ENCODE measurements at places on chromosomes 5 and 9.
A peak's percentile ranks its signal among the peaks of the same experiment; 100 is the strongest.

DNA sequence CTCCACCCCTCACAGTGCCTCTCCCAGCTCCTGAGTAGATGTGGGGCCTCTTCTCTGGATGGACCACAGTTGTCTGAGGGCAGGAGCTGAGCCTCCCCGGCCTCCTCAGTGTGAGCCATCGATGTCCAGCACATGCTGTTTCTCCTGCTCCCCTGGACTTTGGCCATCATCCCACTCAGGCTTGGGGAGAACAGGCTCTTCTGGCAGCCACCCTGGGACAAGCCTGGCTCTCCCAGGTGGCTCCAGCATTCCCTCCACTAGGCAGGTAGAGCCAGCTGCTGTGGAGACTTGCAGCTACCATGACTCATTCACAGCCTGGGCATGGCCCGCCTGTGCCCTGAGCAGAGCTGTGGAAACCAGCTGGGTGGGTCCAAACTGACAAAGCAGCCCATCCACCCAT lies 77.0 kb downstream of the CSNK1A1 start:
- DNase-seq = no peak

GRCh38 chr5:641331-641765 lies 29.2 kb downstream of the CEP72 start:
- no peak for DNase-seq

GRCh38 chr5:139426203-139426885 lies 13.0 kb downstream of the DNAJC18 start:
- DNase-seq = no peak

DNA sequence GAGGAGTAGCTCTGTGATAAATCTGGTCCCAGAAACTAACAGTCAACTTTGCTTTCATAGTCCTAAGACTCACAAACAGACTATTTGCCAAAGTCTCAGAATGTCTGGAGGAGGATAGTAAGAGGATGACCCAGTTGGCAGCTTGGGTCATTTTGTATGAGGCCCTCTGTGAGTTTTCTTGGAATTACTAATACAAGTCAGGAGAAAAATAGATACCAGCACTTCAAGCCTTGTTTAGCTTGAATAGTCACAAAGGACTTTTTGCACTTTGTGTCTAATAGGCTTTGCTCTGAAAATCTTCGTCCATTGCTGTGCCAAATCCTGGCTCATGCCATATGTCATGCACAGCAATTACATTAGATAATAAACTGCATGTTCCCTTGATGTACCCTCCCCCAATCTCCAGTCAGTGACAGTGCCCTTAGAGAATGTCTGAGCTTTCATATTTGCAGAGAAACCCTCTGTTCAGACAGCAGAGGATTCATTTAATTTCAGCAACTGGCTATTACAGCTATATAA lies 612.8 kb downstream of the CSNK1G3 start:
- DNase-seq = no peak

DNA sequence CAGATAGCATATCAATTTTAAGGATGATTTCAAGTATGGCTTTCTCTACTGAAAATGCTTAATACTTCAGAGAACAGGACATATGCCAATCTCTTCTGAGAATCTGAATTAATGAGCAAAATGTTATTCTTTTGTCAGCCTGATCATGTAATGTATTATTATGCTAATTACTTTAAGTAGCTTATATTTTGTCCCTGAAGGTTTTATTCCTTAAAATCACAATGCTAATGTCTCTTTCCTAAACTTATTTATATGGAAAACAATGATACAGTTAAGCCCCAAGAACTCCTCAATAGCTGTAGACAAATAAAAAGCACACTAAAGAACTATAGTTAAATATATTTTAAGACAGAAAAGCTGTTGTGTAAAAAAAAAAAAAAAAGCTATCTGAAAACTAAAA lies 256.9 kb upstream of the PTPRD start:
- DNase-seq = no peak

- DNase-seq = no peak
Observed at GRCh38 chr9:90772386-90772785, 29.2 kb upstream of the SYK start.

GRCh38 chr9:134343637-134344036 lies 17.4 kb downstream of the RXRA start:
- no peak for DNase-seq

- no peak for DNase-seq
Observed at GRCh38 chr5:60352992-60353599, 346.9 kb downstream of the DEPDC1B start.

DNA sequence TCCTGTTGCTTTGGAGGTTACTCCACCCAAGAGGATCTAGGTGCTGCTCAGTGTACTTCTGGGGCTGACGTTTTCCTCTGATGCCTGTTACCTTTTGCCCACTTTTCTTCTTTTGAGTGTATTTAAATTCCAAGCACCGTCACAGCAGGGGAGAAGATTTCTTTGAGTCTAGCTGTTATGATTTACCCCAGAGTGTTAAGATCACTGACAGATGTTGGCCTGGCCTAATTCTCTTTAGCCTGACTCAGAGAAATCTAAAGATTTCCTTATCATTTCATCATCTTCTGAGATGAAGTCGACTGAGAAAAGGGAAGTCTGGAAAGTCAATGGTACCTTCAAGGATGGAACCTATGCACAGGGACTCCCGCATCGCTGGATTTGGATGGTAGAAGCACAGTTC lies 191.5 kb downstream of the FBXL7 start:
- DNase-seq = no peak

DNA sequence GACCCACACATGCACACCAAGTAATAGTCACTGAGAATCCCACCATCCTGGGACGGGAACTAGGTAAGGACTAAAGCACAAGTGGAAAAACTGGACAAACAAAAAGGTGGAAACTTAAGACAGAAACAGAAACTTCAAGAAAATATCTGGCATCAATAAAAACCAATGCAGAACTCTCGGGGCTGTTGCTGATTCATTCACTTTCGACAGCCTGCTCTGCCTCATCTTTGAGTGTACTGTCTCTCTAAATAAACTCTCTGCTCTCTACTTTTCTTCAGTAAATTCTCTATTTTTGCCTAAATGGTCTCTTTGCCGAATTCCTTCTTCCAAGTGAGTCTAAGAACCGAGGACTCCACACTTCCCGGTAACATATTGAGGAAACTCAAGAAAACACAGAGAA lies 116.9 kb downstream of the CDH9 start:
- no peak for DNase-seq

DNA sequence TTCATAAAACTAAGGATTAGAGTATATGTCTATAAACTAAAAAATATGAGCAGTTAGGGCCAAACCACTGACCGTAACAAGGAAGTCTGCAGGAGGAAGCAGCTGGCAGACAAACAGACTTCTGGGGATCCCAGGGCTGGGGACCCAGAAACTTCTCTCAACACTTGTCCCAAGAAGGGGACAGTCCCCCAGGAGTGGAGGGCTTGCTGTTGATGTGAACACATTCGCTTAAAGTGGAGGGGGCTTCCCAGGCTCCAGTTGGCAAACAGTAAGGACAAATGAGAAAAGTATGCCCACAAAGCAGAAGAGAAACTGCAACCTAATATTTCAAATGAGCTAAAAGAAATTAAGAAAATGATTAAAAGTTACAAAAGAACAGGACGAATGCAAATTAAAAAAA lies 83.7 kb downstream of the PDE8B start:
- no peak for DNase-seq

GRCh38 chr5:160105686-160106360 lies 13.4 kb downstream of the PWWP2A start:
- no peak for DNase-seq

DNA sequence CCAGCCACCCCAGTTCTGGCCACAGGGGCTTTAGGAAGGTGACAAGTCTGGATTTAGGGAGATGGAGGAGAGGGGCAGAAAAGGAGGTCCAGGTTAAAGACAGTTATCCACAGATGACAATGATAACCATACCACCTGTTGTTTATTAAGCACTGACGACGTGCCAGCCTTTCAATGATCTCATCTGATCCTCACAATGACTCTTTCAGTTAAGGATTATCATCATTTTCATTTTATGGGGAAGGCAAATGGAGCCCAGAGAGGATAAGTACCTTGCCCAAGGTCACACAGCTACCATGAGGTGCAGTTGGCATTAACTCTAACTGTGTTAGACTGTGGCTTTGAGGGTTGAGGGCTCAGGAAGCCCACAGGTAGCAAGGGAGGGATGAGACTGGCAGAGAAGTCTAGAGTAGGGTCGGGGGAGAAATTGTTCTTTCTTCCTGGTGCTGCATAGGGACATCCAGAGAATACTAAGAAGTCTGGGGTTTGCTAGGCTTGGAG lies 21.5 kb upstream of the JADE2 start:
- no peak for DNase-seq

DNA sequence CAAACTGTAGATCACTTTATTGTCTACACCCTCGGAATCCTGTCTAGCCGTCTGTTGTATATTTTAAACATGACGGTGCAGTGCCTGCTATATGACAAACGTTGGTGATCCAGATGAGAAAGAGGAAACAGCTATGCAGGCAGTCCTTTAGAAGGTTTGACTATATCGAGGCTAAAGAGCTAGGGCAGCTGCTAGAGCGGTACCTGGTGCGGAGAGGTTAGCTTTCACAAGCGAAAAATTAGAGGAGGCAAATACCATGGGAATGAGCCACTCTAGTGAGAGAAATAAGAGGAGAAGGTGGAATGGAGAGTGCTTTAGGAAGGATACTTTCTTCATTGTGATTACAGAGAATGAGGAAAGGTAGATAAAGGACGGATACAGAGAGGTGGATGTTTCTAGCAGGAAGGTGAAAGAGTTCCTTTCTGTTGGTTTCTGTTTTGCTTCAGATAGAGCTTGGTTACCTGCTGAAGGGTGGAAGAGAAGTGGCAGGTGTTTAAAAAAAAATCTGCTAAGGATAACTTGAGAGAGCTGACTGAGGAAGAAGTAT lies 959 bp upstream of the FBXL17 start:
- no peak for DNase-seq

DNA sequence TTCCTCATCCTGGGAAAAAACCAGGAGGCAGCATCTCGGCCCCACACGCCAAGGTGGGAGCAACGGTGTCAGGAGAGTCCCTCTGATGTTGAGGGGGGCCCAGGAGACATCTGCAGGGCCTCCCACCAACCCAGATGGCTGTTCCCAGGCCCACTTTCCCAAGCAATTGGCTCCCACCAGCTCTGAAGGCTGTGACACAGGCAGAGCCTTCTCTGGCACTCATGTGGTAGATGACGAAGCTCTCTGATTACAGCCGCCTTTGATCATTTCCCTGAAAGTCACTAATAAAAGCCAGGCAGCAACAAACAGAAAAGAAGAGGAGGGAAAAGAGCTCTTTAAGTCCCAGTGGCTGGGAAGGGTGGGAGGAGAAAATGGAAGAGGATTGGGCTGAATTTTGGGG lies 226.5 kb downstream of the CDK5RAP2 start:
- DNase-seq = no peak

- no peak for DNase-seq
Observed at GRCh38 chr5:1763548-1763911, 36.1 kb downstream of the MRPL36 start.

- DNase-seq = no peak
Observed at GRCh38 chr9:110083866-110084265, 124.1 kb downstream of the C9orf152 start.

- DNase-seq = no peak
Observed at GRCh38 chr5:62785588-62785987, 207.0 kb downstream of the LRRC70 start.

- DNase-seq = peak; percentile 43
Observed at GRCh38 chr5:138503487-138504270, 38.4 kb downstream of the EGR1 start.

DNA sequence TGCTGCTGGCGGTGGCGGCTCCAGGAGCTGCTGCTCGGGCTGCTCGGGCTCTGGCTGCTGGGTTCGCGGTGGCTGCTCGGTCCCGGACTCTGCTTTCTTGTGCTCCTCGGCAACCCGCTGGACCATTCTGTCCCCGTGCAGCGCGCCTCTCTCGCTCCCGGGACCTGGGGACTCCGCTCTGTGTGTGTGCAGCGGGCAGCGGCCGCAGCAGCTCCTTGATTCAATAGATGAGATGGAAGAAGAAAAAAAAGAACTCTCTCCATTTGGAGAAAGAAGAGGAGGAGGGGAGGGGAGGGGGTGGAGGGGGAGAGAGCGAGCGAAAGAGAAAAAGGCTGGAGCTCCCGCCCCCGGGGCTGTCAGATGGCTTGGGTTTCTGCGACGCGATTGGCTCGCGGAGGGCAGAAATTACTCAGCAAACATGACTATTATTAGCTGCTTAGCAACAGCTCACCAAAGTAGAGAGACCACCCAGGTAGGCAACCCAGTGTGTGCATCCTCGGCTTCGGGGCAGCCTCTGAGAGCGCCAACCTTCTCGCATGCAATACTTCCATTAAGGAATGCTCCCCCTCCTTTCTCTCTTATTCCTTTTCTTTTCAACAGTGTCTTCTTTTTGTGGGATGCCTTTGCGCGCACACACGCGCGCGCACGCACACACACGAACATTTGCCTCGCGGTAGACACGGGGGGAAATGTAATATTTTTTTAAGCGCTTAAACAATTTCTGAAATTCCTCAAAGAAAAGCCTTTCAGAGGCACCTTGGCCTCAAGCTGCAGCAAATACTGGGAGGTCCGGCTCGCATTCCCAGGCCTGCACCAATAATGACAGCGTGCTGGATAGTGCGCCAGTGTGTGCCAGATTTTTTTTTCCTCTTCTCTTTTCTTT lies 7.6 kb downstream of the PTCH1 start:
- DNase-seq = peak; percentile 87

DNA sequence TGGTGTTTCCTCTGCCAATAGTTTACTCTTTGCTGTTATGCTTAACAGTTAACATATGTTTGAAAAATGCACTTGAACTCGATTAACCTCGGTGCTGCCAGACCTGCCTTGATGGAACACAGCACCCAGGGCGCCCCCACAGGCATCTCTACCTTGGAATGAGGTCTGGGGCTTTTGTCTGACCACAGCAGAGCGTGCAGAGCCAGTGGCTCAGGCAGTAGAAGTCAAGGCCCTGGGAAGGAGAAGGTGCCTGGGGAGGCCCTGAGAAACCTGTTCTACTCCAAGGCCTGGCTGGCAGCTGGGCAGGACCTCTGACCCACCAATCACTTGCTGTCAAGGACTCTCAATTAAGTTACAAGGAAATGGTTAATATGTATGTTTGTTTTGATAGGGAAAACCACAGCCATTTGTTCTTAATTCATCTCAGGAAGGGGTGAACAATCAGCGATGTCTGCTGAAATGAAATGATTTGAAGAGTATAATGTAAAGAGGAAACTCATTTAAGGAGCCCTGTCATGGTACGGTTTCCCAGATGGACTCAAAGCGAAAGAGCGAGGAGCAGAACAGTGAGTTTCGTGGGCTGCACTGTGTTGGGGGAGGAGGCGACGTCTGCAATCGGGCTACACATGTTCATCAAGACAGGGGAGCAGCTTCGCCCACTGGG lies 21.9 kb downstream of the MACROH2A1 start:
- no peak for DNase-seq

DNA sequence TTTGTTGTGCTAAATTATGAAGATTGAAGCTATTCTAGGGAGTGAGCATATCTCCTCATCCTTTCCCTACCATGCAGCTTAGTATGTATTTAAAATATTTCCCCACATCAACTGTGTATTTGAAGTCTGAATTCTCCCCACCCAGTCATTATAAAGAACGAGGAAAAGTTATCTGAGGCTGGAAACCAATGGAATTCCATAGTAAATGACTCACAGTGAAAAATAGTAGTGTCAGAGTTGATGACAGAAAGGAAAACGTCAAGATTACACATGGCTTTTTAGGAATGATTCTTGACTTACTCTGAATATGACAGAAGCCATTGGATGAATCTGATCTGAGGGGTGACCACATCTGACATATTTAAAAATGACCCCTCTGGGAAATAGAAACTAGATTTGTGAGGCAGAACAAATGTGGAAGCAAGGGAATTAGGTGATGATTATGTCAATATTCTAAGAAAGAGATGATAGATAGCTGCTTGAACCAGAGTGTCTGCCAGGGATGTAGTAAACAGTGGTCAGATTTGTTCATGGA lies 1768.9 kb upstream of the CDH9 start:
- no peak for DNase-seq
